ENCODE measurements at places on chromosomes 4 and X.

DNA sequence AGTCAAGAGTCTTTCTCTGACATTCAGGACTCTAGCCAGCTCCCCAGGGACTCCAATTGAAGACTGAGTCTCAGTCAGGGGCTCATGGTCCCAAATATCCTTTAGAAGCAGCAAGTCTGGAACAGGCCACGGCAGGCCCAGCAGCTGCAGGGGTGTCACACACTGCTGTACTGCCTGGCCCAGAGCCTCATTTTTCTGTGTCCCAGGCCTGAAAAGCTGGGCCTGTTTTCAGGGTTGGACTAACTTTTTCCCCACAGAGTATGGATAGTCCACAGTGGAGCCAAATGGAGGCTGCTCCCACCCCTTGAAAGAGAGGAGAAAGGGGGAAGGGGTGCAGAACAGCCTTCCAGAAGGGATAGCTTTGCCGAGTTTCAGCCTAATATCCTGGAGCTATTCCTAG lies 146.8 kb upstream of the NALF2 start:
- no peak for DNase-seq

- DNase-seq = peak; percentile 63
These were observed 229.9 kb downstream of the SOX3 start for GRCh38 chrX:140274811-140275525.

DNA sequence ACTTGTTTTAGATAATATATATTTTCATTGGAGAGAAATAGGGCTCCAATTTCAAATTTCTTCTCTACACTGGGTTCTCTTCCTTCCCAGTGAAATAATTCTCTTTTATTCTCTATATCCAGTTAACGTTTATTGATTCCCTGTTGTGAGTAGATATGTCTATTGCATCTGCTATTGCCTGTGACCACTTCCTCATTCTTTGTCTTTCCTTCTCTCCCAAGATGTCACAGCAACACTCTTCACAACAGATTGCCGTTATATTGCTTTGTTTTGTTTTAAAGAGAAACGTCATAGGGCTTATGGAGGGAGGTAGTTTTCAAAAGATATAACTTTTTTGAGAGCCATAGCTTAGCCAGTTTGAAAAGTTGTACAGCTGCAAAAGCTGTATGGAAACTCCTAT lies 343.8 kb downstream of the ARHGAP24 start:
- no peak for DNase-seq

DNA sequence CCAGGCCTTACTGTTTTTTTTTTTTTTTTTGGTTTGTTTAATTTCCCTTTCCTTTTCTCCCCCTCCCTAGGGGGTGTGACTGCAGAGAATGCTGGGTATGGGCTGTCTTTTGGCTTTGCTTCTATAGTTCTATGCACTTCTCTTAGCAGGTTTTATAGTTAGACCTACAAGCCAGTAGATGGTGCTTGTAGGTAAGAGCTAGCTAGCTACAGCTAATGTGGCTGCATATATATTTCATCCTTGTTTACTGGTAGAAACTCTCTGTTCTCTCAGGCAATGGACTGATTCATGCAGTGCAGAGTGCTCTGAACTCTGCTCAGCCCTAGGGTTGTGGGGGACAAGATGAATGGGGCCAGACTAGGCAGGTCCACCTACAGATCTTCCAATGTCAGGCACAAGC lies 246.4 kb downstream of the SH2D1A start:
- no peak for DNase-seq

DNA sequence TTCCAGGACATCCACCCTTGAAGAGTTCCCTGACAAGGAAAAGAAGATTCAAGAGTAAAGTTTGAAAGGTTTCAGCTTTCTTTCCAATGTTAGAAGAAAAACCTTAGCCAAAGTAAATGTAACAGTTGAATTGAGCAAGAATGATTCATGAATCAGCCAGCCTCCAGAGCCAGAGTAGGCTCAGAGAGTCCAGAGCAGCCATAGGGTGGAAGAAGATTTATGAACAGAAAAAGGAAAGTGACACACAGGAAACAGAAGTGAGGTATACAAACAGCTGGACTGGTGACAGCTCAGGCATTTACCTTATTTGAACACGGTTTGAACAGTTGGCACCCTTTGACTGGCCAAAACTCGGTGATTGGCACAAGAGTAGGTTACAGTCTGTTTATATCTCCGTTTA lies 63.2 kb downstream of the QDPR start:
- peak; percentile 86 for DNase-seq
